ENCODE measurements at places on chromosomes 1 and 21. TPM values are rescaled to one million over a fixed set of nuclear protein-coding genes. Genes with fewer than 3 reads are reported as not detected.
A peak's percentile ranks its signal among the peaks of the same experiment; 100 is the strongest.

- no peak for DNase-seq
Measured at GRCh38 chr1:14303011-14303410, 295.5 kb upstream of the KAZN start.

DNA sequence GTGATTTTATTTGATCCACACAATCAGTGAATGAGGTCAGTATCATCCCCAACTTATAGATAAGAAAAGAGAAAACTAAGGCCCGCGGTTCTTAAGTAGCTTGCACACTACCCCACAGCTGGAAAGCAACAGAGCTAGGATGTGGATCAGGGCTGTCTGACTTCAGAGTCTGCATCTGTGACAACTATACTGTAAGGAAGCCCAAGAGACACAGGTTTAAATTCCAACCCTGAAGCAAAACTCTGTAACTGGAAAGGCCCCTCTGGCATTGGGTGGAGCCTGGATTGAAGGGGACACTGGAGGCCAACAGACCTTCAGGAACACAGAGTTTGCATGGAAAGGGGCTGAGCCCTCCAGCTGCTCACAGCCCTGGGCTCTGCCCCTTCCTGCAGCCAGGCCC is 40.2 kb downstream of the LGR6 start:
- no peak for DNase-seq

DNA sequence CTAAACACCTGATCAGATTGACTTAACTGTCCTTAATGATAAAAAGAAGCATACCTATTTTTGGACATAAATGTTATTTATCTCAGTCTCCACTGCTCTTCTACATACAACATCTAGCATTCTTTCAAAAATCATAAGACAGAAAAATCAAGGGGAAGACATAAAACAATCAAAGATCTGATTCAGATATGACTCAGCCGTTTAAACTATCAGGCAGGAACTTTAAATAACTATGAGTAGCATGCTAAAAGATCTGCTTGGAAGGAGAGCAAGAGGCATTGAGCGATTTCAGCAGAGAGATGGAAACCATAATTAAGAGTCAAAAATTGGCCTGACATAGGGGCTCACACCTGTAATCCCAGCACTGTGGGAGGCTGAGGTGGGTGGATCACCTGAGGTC is 27.2 kb upstream of the SLC22A15 start:
- DNase-seq: no peak

DNA sequence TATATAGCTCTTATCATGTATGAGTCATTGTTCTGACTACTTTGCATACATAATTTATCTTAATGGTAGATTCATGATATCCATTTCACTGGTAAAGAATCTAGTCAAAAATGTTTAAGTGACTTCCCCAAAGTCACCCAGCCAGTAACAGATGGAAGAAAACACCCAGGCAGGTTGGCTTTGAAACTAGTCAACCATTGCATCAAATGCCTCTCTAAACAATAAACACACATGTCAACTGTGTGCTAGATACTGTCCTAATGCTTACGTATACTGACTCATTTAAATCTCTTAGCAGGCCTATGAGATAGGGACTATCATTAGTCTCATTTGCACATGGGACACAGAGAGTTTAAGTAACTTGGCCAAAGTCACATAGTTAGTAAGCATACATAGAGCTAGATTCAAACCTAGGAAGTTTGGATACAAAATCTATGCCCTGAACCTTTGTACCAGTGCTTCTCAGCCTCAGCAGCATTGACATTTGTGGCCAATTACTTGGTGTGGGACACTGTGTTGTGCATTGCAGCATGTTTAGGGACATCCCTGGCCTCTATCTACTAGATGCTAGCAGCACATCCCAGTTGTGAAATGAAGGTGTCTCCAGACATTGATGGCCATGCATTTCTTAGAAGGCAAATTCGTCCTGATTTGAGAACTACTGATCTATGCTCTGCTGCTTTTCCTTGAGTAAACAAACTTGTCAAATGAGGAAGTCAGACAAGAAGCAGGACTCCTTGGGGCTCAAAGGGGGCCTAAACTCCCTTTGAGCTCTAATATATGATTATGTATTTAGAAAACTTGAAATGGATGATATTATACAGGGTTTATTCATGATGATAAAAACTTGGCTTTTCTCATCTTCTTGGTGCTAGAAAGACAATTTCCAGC is 316.3 kb downstream of the KCNH1 start:
- DNase-seq: no peak

The THEM5 gene
- total RNA-seq: not detected

DNA sequence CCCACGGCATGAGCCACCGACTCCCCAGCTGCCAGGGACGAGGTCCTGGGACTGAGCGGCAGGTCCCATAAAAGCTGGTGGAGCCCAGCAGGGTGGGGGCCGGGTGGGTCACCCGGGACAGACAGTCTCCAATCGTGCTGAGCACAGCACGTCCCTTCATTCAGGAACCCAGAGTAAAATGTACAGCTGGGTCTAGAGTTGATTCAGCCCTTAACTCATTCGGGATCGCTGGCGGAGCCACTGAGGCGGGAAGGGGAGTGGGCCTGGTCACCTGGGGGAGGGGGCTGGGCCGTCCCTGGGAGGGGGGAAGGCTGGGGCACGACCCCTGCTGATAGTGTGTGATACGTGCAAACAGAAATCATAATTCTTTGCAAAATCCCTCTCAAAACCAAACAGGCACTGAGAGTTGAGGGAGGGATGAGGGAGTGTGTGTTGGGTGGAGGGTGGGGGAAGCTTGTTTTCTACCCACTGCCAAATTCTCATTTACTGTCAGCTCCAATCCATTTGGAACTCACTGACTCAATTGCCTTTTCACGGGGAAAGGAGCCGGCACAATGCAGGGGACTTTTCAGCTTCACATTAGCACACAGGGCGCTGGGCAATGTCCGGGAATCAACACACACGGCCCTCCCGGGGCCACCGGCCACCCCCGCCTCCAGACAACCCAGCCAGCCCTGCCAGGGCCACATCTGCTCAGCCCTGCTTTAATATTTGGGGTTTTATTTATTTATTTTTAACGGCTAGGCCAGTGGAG is 13.8 kb downstream of the CASZ1 start:
- no peak for DNase-seq

GRCh38 chr1:161068306-161069234 is 1.1 kb downstream of the ARHGAP30 start:
- peak; percentile 65 for DNase-seq

DNA sequence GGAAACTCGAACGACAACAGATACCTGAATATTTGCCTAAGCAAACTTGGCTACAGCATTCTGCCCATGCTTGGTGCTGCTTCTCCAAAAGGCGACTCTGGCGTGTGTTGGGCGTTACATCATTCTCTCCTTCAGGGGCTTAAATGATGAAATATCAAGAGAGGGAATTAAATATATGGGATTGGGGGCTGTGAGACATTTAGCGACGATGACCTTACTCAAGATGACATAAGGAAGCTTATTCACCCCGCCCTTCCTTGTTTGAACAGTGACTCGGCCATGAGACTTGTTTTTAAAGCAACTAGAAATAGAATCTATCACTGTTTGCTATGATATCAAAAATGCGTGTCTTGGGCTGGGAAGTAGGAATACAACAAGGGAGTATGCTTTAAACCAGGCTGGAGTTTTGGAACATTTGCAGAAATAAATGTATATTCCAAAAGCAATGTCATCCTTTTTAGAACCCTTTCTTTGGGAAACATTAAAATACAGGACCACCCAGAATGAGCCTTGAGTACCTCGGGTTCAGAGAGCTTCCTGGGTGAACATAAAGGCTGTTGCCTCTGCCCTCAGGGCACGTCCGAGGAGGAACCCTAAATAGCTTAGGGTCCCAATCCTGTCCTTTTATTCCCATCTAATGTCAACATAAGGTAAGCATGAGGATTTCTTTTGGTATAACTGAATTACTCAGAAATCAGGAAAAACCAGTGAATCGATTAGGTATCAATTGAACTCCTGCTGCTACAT is 123.3 kb upstream of the SLC45A1 start:
- no peak for DNase-seq

GRCh38 chr1:100423832-100424337 is 71.6 kb downstream of the CDC14A start:
- no peak for DNase-seq

DNA sequence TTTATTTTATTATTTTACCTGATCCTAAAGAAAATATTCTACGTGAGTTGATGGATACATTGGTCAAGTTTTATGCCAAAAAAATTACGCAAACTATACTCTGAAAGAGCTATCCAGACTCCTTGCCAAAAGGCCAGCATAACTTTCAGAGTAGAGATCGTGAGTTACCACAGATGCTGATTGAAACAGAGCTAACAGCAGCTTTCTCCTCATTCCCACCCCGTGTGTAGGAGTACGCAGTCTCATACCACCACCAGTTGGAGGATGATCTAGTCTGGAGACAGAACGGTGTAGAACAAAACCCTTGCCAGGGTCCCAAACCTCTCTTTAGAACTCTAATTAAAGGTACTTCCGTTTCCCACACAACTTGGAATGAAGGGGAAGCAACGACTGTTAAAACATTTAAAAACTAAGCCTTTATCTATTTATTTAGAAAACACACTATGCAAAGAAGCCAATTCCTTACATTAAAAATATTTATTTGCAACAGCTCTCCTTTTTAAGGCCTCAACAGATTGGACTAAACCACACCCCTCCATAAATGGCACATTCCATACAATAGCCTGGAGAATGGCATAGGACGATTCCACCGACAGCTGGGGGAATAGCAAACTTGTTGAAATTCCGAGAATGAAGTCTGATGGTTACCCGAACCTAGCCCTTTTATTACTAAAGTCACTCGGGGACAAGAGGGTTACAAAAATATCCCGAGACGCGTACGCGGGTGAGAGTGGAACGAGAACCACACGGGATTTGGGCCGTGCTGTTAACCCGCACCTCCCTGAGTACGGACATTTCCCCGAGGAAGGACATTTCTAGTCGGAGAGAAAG is 1.4 kb downstream of the NUCKS1 start:
- DNase-seq: no peak

DNA sequence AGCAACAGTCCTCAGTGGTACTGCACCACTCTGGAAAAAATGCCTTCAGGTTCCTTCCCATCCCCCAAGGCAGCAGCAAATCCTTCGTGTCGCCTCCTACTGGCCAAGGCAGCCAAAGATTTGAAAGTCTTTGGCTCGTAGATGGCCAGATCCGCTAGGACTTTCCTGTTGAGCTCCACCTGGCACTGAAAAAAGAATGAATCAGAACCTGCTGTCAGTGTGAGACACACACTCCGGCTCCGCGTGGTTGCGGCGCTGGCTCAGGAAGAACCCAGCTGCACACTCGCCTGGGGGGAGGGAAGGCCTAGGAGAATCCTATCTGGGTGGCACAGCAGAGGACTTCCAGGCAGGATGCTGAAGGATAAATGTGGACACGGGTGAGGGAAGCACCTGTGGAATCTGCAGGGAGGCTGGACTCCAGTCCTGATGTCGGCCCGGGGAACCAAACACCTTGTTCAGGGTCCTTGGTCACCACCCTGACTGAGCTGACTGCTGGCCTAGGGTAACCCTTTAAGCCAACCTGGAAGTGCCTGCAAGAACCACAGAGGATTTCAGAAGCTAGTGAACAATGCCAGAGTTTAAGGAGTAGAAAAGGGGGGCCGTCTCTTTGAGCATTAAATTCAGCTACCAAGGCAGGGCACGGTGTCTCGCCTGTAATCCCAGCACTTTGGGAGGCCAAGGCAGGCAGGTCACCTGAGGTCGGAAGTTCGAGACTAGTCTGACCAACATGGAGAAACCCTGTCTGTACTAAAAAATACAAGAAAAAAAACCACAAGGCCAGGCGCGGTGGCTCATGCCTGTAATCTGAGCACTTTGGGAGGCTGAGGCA is 3.2 kb upstream of the CCNL2 start:
- DNase-seq: peak; percentile 76

The LAD1 gene
- total RNA-seq: 29.0 TPM

DNA sequence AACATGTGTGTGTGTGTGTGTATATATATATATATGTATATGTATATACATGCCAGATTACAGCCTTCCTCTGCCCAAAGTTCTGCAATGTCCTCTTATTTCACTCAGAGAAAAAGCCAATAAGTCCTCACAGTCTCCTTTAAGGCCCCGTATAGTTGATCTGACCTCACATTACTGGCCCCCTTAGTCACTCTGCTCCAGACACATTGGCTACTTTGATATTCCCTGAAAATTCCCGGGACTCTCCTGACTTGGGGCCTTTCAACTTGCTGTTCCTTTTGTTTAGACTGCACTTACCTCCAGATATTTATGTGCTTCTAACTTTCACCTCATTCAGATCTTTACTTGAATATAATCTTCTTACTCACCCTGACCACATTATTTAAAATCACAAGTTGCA is 4.2 kb upstream of the BSDC1 start:
- DNase-seq: no peak

The ZNF687 gene
- total RNA-seq: 52.9 TPM

GRCh38 chr1:60560701-60561100 is 487.1 kb upstream of the C1orf87 start:
- no peak for DNase-seq

The MATN1 gene
- total RNA-seq: not detected

The LRRC42 gene
- 36.3 TPM for total RNA-seq

Data from H9 (cell line).